Progenitor cell of endocrine pancreas (in vitro differentiated cells): ENCODE measurements at places on chromosomes 1 and 21.

DNA sequence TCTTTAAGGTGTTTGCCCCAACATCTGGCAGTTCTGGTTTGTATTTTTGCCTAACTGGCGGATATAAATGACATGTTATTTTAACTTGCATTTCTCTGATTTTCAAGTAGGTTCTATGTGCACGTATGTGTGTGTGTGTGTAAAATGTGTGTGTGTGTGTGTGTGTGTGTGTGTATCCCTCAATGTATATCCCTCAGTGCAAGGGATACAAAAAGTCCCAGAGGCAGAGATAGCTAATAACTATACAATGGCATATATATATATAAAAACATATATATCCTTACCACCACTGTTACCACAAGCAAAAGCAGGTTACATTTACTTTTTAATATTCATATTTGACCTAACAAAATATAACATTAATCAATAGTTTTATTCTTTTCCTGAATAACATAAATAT is 95.0 kb upstream of the NR5A2 start:
- no peaks in the 10 kb centered on the region for H3K36me3 ChIP-seq
- no peaks in the 10 kb centered on the region for H3K27me3 ChIP-seq

DNA sequence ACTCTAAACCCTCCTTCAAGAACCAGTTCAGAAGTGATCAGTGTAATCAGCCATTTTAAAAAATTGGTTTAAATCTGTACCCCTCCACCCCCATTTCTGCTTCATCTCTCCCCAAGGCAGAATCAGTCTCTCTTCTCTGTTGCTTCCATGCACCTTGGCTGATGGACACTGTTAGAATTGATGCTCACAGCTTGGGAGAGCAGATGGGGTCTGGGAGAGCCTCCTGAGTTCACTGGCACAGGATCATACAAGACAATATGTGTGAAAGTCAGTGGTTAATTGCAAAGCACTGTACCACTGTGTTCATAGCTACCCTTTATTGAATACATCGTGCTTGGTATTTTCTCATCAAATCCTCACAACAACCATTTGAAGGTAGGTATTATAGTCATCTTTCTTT is 140.9 kb downstream of the ROR1 start:
- H3K27ac ChIP-seq = peak overlapping the region; percentile 13
- no peaks in the 10 kb centered on the region for H3K27me3 ChIP-seq
- peaks cover 1% of the 10 kb centered on the region for H3K36me3 ChIP-seq
- peaks cover 72% of the 10 kb centered on the region for H3K4me1 ChIP-seq
- DNase-seq = no peak

DNA sequence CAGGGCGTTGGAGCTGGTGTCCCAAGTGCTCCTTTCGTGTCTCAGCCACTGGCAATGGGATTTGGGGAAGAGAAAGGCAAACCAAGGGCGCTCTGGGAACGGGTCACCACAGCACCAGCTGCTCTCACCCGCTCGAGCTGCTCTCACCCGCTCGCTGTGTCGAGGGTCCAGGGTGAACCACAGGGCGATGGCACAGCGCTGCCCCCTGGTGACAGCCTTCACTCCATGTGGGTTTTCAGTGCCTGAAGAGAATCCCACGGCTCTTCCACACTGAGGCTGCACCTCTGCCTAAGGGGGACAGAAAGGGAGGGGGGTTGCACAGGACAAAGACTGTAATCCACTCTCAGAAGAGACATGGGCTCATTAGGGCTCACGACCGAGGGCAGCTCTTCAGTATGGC is 7.1 kb upstream of the CLDN19 start:
- no peak overlapping the region for H3K27ac ChIP-seq
- H3K36me3 ChIP-seq = peaks cover 22% of the 10 kb centered on the region
- DNase-seq = peak; percentile 63
- no peaks in the 10 kb centered on the region for H3K27me3 ChIP-seq

- no peak for DNase-seq
- peaks cover 25% of the 10 kb centered on the region for H3K27me3 ChIP-seq
- no peaks in the 10 kb centered on the region for H3K4me1 ChIP-seq
- no peaks in the 10 kb centered on the region for H3K36me3 ChIP-seq
Measured at GRCh38 chr1:7620196-7620595, 150.9 kb upstream of the VAMP3 start.

DNA sequence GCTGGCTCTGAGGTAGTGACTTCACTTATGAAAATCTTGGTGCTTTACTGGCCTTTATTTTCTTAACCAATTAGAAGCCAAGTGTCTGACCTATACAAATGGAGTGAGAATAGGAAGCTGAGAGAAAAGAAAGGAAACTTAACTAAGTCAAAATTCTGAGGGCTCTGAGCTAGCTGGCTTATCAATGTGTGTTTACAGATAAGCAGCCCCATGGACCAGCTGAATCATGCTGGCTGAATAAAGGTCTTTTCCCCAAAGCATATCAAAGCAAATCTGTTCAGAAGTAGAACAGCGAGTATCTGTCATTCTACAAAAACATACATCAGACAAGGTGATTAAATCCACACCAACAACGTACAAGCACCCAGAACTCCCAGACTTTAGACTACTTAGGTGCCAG is 117.2 kb downstream of the BRINP2 start:
- H3K27me3 ChIP-seq = peaks cover 21% of the 10 kb centered on the region
- no peak overlapping the region for H3K27ac ChIP-seq
- H3K4me1 ChIP-seq = peaks cover 12% of the 10 kb centered on the region
- H3K36me3 ChIP-seq = no peaks in the 10 kb centered on the region
- no peak for DNase-seq

- H3K4me1 ChIP-seq = peaks cover 20% of the 10 kb centered on the region
- no peaks in the 10 kb centered on the region for H3K36me3 ChIP-seq
Measured at GRCh38 chr1:205455581-205456382, at the start of gene BLACAT1. Gene BLACAT1 (minus strand): TSS chr1:205456045.

GRCh38 chr1:202016811-202017748 is 6.7 kb downstream of the ELF3 start:
- DNase-seq = no peak
- peaks cover 42% of the 10 kb centered on the region for H3K4me1 ChIP-seq
- H3K36me3 ChIP-seq = peaks cover 27% of the 10 kb centered on the region
- H3K4me3 ChIP-seq = peak overlapping the region; percentile 58

- no peak overlapping the region for H3K4me3 ChIP-seq
- H3K27me3 ChIP-seq = no peaks in the 10 kb centered on the region
- H3K27ac ChIP-seq = no peak overlapping the region
- no peaks in the 10 kb centered on the region for H3K36me3 ChIP-seq
- no peak for DNase-seq
Measured at GRCh38 chr21:18715606-18716005, 312.0 kb upstream of the TMPRSS15 start.

GRCh38 chr1:20255666-20256065 is 35.0 kb upstream of the VWA5B1 start:
- H3K27me3 ChIP-seq = peaks cover 11% of the 10 kb centered on the region
- H3K27ac ChIP-seq = no peak overlapping the region
- H3K4me3 ChIP-seq = no peak overlapping the region
- no peaks in the 10 kb centered on the region for H3K36me3 ChIP-seq
- H3K4me1 ChIP-seq = peaks cover 6% of the 10 kb centered on the region

DNA sequence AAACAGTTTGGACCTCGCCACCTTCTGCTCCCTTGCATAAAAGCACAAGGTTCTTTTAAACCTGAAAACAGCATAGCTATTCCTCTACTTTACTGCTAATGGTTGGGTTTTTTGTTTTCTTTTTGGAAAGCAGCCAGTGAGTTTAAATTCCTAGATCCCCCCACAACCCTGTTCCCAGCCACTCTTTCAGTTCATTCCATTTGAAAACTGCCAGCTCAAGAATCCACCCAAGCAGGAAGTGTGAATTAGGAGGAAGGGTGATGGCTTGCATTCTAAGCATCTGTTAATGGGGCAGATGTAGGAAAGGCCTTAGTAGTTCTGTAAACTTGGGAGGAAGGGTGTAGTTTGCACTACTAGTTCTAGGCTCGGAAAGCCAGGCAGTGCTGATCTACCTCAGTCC is 172.9 kb upstream of the HOOK1 start:
- H3K4me3 ChIP-seq = no peak overlapping the region
- no peak for DNase-seq
- peaks cover 2% of the 10 kb centered on the region for H3K36me3 ChIP-seq
- H3K27me3 ChIP-seq = no peaks in the 10 kb centered on the region
- peaks cover 12% of the 10 kb centered on the region for H3K4me1 ChIP-seq

GRCh38 chr1:236066054-236066453 is 1.2 kb upstream of the NID1 start:
- DNase-seq = no peak
- H3K4me1 ChIP-seq = no peaks in the 10 kb centered on the region
- no peaks in the 10 kb centered on the region for H3K36me3 ChIP-seq
- H3K4me3 ChIP-seq = peak overlapping the region; percentile 70
- no peak overlapping the region for H3K27ac ChIP-seq
- H3K27me3 ChIP-seq = peaks cover 35% of the 10 kb centered on the region

GRCh38 chr1:101918277-101918676 is 78.4 kb downstream of the OLFM3 start:
- peaks cover 11% of the 10 kb centered on the region for H3K4me1 ChIP-seq
- no peak overlapping the region for H3K27ac ChIP-seq
- no peaks in the 10 kb centered on the region for H3K27me3 ChIP-seq
- no peaks in the 10 kb centered on the region for H3K36me3 ChIP-seq
- DNase-seq = no peak

DNA sequence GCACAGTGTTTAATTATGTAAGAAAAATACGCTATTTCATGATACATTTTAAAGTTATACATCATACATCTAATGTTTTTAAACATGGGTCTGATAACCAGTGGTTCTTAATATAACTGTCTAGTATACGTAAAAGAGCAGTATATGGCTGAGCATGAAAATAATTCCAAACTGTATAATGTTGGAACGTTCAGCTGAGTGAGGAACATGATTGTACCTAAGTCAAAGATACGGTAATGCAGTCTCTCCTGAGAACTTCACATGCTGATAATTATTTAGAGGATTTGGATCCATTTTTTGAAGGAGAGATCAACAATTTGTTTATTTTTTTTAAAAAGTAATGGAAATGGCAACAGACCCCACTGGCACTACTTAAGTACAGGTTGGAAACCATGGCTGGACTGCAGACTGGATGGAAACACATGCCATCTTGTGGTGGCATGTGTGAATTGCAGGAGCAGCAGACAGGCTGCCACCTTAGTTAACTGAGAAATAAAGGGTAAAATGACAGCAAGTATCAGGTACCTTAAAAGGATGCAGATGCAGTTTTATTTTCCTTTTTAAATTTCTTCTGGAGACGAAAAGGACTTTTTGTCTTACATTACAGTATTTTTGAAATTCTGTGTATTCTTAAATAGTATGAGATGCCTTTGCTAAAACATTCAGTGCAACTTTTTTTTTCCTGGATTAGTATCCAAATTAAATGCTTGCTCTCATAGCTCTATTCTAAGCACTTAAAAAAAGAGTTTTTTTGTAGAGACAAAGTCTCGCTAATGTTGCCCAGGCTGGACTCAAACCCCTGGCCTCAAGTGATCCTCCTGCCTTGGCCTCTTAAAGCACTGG is 73.8 kb downstream of the MTR start:
- peak; percentile 14 for DNase-seq
- peaks cover 9% of the 10 kb centered on the region for H3K36me3 ChIP-seq
- H3K27me3 ChIP-seq = no peaks in the 10 kb centered on the region
- H3K4me3 ChIP-seq = no peak overlapping the region
- peaks cover 19% of the 10 kb centered on the region for H3K4me1 ChIP-seq

GRCh38 chr21:37146320-37147235 is 73.5 kb downstream of the TTC3 start:
- H3K4me3 ChIP-seq = no peak overlapping the region
- no peaks in the 10 kb centered on the region for H3K27me3 ChIP-seq
- H3K4me1 ChIP-seq = peaks cover 6% of the 10 kb centered on the region
- H3K27ac ChIP-seq = peak overlapping the region; percentile 70
- no peak for DNase-seq

GRCh38 chr21:44966135-44967081 is 26.6 kb downstream of the SLX9 start:
- DNase-seq = no peak
- peaks cover 16% of the 10 kb centered on the region for H3K36me3 ChIP-seq
- no peaks in the 10 kb centered on the region for H3K4me1 ChIP-seq
- H3K4me3 ChIP-seq = no peak overlapping the region
- H3K27ac ChIP-seq = no peak overlapping the region
- no peaks in the 10 kb centered on the region for H3K27me3 ChIP-seq
